ENCODE measurements at places on chromosomes 6 and 20. TPM values are rescaled to one million over a fixed set of nuclear protein-coding genes. Genes with fewer than 3 reads are reported as not detected.

GRCh38 chr6:159125014-159125609 is 44.1 kb upstream of the FNDC1 start:
- DNase-seq = no peak

DNA sequence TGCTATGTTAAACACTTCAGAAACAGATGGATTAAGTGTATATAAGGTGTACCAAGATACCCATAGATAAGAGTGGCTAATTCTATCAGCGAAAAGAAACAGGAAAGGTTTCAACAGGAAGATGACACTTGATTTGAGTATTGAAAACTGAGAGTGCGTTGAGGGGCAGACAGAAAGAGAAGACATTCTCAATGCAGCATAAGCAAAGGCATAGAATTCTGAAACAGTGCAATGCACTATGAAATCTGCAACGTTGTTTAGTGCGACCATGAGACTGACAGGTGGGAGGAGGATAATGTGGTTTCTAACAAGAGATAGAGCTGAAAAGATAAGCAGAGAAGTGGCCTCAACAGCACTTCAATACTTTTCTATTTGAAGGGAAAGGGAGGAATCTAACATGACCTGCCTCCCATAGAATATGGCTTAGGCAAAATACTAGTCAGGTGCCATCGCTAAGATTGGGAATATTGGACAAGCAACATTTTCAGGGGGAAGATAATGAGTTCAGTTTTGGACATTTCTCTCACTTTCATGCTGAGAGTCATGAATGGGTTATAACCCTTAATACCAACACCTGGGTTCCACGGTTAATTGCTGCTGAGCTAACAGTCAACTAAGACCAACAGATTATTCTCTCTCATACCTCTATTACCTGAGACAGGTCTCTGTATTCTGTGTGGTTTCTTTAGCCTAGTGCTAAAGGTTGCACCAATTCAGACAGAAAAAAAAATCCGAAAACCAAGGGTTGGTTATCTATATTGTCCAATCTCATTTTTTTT is 312.9 kb upstream of the ARID1B start:
- no peak for DNase-seq

- DNase-seq = no peak
These were observed 8.9 kb upstream of the UBE2V1 start for GRCh38 chr20:50121858-50122271.

Gene MUCL3
- not detected for total RNA-seq

Gene CITED2
- total RNA-seq = 137 TPM

Gene CST1
- total RNA-seq = not detected

Gene SLC13A3
- total RNA-seq = 1.3 TPM

Gene TSPO2
- total RNA-seq = not detected

Gene CST4
- not detected for total RNA-seq

DNA sequence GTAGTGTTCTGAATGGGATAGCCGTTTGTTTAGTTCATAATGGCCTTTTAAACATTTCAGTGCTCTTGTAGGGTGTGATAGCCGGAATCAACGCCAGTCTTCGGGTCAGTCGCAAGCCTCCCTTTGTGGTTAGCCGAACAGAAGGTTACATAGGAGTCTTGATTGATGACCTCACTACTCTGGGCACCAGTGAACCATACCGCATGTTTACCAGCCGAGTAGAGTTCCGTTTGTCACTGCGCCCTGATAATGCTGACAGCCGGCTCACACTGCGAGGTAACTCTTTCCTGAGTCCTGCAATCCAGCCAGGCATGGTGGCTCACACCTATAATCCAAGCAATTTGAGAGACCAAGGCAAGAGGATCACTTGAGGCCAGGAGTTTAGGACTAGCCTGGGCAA is 20.4 kb downstream of the MTO1 start:
- no peak for DNase-seq

DNA sequence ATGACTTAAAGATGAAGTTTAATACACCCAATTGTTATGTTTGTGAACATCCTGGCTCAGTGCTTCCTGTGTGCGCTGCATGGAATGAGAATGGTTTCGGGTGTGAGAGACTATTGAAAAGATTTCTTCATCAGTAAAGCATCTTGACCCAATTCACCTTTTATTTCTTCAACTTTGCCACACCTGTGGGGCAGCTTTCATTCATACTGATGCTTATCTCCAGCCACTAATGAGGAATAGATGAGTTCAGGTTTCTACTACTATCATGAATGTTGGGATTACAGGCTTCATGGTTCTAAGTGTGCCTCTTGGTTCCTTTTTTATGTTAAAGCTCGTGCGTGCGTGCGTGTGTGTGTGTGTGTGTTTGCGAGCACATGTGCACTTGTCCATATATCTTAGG is 373.7 kb upstream of the SOX4 start:
- DNase-seq = no peak

Gene SAMD5
- total RNA-seq = 0.52 TPM

Gene BCAS4
- total RNA-seq = 2.1 TPM

DNA sequence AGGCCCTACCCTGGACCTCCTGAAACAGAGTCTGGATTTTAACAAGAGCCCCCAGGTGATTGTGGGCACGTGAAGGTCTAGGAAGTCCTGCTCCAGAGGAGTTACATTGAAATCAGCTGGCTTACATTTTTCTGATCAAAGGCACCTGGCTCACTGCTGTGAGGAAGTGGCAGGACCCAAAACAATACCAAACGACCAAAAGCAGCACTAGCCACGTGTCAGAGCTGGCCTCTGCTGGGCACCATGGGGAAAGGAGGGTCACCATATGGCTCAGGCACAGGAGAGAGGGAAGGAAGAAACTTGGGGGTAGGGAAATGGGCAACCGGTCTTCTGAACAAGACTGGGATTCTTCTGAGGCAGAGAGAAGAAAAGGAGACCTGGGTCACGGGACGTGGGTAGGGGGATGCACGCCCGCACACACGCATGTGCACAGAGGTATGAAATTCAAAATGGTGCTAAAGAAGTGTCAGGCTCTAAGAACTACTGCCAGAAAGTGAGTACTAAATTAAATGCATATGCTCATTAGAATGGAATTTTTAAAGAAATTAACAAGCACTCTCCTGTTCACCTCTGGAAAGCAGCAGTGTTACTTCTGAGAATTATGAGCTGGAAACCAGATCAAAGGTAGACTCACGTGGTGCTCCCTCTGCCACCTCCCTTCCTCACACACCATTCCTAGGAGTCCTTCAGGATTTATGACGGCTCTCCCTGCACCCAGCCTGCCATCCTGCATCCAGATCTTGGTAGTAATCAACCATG is 113.6 kb downstream of the TRERF1 start:
- DNase-seq = no peak

Gene LIN28B
- not detected for total RNA-seq

Gene COL21A1
- total RNA-seq = 107 TPM

Measured in heart left ventricle (tissue), 16 donors.